ENCODE measurements at places on chromosomes 6 and 20.

- no peak for DNase-seq
These were observed 6.5 kb upstream of the TFAP2A start for GRCh38 chr6:10421158-10421920.

GRCh38 chr6:21273451-21273850, 320.1 kb upstream of the SOX4 start:
- DNase-seq, result no peak

GRCh38 chr6:73036689-73037088, 188.6 kb downstream of the KHDC1L start:
- DNase-seq, result no peak

DNA sequence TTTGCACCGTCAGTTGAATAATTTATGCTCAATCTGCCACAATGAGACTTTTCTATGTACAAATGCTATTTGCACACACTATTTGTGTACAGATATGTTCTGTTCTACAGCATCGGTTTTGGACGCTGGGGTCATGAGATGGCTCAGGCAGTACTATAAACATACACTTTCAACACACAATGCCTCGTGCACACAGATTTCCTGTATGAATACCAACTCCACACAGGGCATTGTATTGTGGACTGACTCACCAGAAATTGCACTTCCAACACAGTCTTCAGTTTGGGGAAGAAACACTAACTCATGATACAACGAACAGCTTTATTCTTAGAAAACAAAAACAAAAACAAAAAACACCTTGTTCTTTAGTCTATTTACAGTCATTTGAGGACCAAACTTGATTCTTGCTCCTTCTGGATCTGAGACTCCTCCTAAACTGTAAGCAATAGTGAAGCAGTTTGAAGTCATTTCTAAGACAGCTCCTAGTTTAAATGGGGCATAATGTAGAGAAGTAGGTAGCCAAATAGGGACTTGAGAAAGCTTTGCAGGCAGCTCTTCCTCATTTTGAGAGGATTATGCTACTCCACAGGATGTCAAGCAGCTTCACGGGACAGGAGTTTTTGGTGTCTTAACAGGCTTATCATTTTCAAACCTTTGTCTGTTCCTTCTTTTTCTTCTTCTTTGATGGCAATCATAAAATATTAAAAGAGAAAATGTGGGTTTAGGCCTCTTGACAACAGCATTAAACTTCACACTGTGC, 33.7 kb downstream of the GJA10 start:
- no peak for DNase-seq

DNA sequence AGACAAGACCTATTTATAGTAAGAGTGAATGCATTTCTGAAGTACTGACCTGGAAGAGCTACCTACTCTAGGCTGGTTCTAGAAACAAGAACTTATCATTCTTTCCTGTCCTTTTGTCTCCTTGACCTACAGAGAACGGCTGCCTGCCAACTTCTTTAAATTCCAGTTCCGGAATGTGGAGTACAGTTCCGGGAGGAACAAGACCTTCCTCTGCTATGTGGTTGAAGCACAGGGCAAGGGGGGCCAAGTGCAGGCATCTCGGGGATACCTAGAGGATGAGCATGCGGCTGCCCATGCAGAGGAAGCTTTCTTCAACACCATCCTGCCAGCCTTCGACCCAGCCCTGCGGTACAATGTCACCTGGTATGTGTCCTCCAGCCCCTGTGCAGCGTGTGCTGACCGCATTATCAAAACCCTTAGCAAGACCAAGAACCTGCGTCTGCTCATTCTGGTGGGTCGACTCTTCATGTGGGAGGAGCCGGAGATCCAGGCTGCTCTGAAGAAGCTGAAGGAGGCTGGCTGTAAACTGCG, 8.3 kb downstream of the APOBEC2 start:
- DNase-seq, result no peak

GRCh38 chr6:11025921-11026635, 18.0 kb downstream of the ELOVL2 start:
- DNase-seq, result no peak

DNA sequence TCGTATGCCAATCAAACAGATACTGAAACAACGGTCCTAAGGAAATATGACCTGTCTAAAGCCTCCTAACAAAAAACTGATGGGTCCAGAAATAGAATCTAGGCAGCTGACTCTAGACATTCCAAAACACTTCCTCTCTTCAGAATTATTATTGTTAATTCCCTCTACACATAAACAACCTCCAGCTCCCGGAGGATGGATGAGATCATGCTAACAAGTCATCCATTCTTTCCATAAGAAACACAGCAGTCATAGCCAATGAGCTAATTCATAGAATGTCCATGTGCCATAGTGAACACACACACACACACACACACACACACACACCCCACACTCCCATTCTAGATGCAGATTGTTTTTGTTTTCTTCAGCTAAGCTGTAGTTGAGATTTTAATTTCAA, 44.3 kb downstream of the HDGFL1 start:
- DNase-seq, result no peak

- no peak for DNase-seq
These were observed 10.7 kb downstream of the SNHG17 start for GRCh38 chr20:38424401-38424800.

Measured in activated CD8-positive, alpha-beta T cell treated with anti-CD3 and anti-CD28 coated beads, Interleukin-2, amount 10 ng/mL, durations not matched to agents 7 days and 5 days (primary cell).